K562 (cell line): ENCODE measurements at places on chromosomes 5 and 9. TPM values are rescaled to one million over a fixed set of nuclear protein-coding genes. Genes with fewer than 3 reads are reported as not detected.

The OR2S2 gene
- polyA plus RNA-seq: not detected in 2 replicates

The CLINT1 gene
- 69.5 and 78.9 TPM in 2 replicates for polyA plus RNA-seq

The SMIM33 gene
- polyA plus RNA-seq: not detected in 2 replicates

The FBXO4 gene
- 19.7 and 20.4 TPM in 2 replicates for polyA plus RNA-seq

The VCAN gene
- polyA plus RNA-seq: 0.01 and 0.40 TPM in 2 replicates

The EIF4E1B gene
- not detected in 2 replicates for polyA plus RNA-seq

The EPB41L4B gene
- polyA plus RNA-seq: 0.21 and 0.28 TPM in 2 replicates

The TAS2R1 gene
- not detected in 2 replicates for polyA plus RNA-seq

DNA sequence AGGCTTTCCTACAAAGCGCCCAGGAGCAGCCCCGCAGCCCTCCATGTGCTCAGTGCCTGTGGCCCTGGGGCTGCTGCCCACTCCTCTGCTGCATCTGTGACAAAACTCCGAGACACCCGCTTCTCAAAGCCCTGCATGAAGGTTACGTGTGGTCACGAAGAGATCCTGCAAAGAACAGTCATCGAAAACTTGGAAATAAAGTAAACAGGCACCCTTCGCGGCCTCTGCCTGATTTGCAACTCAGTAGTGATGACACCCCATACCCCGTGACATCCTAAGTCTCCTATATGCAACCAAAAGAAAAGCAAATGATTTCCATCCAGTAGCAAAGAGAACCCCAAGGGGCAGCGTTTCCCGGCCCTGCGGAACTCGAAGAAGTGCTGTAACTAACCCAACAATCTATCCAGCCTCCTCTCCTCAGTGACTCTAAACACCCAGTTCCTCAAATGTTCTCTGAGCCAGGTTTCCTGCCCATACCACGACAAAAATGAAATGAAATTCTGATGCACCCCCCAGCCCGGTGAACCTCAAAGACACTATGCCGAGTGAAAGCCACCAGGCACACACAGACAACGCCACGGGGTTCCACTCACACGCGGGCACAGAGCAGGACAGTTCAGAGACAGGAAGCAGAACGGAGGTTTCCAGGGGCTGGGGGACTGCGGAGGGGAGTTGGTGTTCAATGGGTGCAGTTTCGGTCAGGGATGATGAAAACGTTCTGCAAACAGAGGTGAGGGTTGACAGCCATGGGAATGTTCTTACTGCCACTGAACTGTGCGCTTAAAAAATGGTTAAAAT, 19.0 kb downstream of the NACC2 start:
- DNase-seq: no peak

- DNase-seq: no peak
These were observed 158.0 kb upstream of the RETREG1 start for GRCh38 chr5:16774806-16775205.

DNA sequence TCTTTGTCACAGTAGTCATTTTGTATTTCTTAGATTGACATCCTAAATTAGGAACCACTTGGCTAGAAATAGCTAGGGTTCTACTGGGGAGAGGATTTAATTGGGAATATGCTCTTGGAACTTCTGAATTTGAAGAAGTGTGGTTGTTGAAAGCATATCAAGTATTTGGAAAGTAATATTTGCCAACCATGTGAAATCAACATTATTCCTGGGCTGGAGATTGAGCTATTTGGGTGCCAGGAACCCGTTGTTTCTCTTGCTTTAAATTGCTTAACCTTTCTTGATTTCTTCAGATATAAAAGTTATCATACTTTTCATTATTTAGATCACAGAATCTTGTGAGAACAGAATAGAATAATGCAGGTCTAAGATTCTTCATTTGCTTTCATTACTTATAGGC, 178.4 kb upstream of the ELL2 start:
- no peak for DNase-seq

- DNase-seq: no peak
These were observed 114.6 kb upstream of the SPOCK1 start for GRCh38 chr5:137613554-137614265.

DNA sequence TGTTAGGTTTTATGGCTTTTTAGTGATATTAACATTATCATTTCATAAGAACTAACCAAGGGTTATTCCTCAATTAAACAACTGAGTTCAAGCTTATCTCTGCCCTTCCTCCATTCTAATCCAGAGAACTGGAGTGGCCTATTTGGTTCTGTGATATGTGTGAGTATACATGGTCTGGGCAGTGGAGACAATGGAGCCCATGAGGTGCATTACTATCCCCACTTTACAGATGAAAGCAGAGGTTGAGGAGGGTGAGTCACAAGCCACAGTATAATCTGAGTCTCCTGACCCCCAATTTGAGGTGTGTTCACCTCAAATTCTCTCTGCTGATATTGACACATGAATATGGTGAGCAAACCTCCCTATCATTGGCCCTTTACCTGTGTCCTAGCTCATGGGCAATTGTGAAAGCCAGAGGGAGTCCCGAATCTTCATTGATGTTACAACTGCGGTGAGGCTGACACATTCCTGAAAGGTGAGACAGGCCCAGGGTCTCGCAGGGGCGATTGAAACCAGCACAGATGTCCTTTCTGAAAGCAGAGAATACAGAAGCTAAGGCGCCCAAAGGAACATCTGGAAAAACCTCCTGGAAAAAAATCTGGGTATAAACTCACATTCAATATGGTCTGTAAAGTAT, 217.2 kb downstream of the TARS1 start:
- DNase-seq: no peak

- DNase-seq: no peak
These were observed 174.6 kb upstream of the IL12B start for GRCh38 chr5:159504857-159505304.

- DNase-seq: no peak
These were observed 384.3 kb downstream of the YTHDC2 start for GRCh38 chr5:113897748-113898147.

DNA sequence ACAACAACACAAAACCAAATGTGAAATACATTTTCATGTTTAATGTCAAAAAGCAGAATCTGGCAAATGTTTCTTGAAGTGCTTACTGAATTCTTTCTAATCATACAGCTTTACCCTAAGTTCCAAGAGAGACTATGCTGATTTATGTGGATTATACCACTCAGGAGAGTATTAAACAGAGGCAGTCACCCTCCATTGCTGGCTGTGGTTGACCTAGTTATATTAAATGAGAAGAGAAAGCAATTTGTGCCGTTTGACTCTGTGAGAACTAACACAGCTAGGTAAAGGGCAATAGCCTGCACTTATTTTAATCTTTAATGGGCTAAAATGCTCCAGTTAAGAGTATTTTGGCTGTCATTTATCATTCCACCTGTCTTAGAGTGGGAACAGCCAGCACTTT, 62.6 kb downstream of the ELL2 start:
- DNase-seq: no peak

- no peak for DNase-seq
These were observed 220.0 kb downstream of the MARCHF11 start for GRCh38 chr5:15959370-15960164.

GRCh38 chr5:87916320-87916719, 352.3 kb downstream of the TMEM161B start:
- no peak for DNase-seq

- no peak for DNase-seq
These were observed 197.5 kb downstream of the PALM2AKAP2 start for GRCh38 chr9:109977521-109977920.

DNA sequence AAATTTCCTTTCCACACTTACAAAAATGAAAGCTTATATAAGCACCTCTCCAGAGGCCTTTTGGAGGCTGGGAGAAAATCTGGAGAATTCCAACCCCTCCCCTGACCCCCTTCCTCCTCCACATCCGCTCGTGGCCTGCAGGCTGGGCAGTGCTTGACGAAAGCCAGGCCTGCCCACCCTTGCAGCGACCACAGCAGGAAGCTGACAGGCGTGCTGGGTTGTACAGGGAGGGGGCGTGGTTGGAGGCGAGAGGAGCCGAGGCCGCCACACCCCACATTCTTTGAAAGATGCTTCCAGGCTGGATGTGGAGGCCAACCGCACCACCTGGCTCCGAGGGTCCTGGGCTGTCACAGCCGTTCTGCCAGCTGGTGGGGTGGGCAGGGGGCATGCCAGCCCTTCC, 47.8 kb upstream of the IER5L start:
- peak; percentile 58 for DNase-seq

GRCh38 chr5:160118349-160119141, 705 bp downstream of the PWWP2A start:
- peak; percentile 69 for DNase-seq

DNA sequence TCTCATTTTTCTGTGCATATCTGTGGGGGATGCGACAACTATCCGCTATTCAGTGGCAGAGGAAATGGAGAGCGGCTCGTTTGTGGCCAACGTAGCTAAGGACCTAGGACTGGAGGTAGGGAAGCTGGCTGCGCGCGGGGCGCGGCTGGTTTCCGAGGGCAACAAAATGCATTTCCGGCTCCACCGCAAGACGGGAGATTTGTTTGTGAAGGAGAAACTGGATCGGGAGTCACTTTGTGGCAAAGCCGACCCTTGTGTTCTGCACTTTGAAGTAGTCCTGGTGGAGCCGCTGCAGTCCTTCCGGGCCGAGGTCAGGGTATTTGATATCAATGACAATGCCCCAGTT, 320 bp downstream of the PCDHB1 start:
- DNase-seq: no peak

- no peak for DNase-seq
These were observed 20.0 kb upstream of the GCNT1 start for GRCh38 chr9:76438841-76439588.

DNA sequence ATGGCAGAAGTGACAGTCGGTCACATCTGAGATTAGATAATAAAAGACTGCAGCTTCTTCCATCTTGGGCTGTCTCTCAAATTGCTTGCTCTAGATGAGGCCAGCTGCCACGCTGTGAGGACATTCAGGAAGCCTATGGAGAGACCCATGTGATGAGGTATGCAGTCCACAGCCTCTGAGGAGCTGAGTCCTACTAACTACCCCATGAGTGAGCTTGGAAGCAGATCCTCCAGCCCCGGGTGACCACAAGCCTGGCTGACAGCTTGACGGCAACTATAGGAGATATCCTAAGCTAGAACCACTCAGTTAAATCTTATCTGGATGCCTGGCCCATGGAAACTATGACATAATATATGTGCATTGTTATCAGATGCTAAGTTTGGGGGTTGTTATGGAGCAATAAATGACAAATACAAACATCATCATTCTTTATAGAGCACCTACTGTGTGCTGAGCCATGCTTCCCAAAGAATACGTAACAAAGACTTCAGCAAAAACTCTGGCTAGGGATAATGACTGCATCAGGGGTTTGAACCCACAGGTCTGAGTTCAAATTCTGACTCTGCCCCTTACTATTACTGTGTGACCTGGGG, 26.7 kb downstream of the KCNV2 start:
- DNase-seq: no peak

DNA sequence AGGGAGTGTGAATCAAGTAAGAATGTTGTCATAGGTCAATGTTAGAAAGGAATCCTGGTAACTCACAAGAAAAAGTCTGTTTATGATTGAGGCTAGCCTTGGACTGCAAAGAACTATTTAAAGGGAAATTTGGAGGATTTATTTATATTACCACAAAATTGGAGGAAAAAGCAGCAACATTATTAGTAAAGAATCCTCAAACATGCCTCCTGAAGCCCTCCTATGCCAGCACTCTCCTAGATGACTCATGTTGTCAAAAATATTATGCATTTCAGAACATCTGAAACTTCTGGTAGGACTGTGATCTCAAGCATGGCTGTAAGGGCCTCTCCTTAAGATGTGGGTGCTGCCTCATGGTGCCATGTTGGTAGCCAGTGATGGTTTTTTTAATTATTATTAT, 628.5 kb downstream of the CHSY3 start:
- DNase-seq: no peak

DNA sequence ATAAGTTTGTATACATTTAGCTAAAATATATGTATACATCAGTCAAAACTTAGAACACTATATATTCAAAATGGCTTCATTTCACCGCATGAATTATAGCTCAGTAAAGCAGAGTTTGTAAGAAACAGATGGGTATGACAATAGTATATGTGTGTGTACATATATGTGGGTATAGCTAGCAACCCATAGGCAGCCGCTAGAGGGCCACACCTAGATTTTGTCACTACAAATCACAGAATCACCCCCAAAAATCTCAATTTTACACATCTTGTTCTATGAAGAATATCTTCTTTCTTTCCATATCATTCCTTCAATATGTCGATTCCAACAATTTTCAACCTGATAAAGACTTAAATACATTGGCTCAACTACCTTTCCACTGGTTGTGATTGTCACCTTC, 357.8 kb upstream of the CCNG1 start:
- no peak for DNase-seq

DNA sequence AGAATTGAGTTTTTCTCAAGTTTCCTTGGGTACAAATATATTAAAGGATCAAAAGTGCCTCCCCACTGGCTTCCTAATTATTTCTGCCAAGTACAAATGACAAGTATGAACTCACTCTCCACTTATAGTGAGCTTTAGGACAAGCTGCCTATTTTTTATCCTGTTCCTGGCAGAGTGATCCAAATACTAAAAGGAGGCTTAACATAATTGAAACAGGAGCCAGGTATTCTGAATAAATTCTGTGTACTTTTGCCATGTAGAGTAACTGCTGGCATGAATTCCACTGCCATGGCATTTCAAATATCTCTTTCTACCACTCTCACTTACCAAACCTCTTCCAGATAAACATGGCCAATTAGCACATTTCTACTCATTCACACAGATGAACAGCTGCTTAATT, 171.1 kb downstream of the EPB41L4A start:
- DNase-seq: no peak

DNA sequence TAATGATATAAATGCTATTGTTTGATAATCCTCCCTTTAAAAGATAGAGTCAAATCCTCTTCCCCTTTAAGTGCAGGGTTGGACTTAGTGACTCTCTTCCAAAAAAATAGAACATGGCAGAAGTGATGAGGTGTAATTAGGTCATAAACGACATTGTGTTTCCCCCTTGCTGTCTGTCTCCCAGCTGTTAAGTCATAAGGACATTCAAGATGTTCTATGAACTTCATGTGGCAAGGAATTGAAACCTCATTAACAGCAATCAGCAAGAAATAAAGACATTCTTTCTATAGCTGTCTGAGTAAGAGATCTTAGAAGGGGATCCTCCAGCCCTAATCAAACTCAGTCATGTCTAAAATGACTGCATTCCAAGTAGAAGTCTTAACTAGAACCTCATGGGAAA, 3.3 kb upstream of the SLC25A46 start:
- no peak for DNase-seq

GRCh38 chr5:94433397-94434163, 184.8 kb downstream of the KIAA0825 start:
- no peak for DNase-seq

GRCh38 chr5:131193106-131193505, 22.4 kb downstream of the LYRM7 start:
- DNase-seq: no peak

- DNase-seq: no peak
These were observed 3.5 kb downstream of the MSANTD3 start for GRCh38 chr9:100430286-100430940.

GRCh38 chr9:899440-900184, 58.1 kb downstream of the DMRT1 start:
- no peak for DNase-seq

- DNase-seq: no peak
These were observed 23.7 kb upstream of the UGCG start for GRCh38 chr9:111872886-111873285.

DNA sequence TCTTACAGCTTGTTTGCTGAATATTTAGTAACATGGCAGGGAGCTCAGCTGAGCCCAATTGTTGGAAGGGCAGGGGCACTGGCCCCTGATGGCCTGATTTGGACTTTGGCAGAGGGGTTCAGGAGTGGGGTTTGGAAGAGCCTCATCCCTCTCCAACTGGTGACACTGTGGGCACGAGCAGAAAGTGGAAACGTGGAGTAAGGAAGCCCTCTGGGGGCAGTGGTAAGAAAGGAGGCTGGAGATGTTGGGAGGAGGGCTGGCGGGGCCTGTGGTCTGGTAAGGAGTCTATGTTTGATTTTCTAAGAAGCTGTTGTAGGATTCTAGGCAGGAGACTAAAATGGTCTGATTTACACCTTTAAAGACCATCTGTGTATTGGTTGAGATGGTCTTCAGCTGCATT, 208.9 kb downstream of the HSPA4 start:
- no peak for DNase-seq
